ENCODE measurements at places on chromosomes 5 and 9.
A peak's percentile ranks its signal among the peaks of the same experiment; 100 is the strongest.

DNA sequence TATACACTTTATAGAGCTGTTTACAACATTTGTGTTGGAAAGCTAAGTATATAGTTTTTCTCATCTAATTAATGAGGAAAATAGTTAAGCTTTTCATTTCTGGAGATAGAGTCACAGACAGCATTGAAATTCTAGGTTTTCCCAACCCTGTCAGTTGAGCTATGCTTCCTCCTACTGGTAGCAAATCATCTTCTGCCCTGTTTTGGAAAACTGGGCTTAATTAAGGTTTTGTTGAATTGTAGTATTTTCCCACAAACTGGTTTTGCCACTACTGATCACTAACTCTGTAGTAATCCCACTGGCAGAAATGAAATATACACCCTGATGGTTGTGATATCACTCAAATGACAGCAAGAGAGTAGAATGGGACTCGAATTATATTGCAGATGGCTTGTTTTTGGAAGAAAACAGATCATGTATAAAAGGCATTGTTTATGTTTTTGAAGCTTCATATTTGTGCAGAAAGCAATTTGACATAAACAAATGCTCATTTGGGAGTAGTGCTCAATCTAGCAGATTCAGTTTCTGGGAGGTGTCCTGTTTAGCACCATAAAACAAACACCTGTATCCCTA is 46.6 kb downstream of the CD180 start:
- no peak for ATAC-seq

GRCh38 chr5:102867992-102868662 is 113.0 kb downstream of the PAM start:
- no peak for ATAC-seq

- ATAC-seq: no peak
Measured at GRCh38 chr5:3740546-3741373, 145.1 kb downstream of the IRX1 start.

- ATAC-seq: peak; percentile 96
Measured at GRCh38 chr5:142783601-142784341, 13.6 kb downstream of the ARHGAP26 start.

- ATAC-seq: no peak
Measured at GRCh38 chr9:35723908-35724307, 8.1 kb downstream of the TLN1 start.

DNA sequence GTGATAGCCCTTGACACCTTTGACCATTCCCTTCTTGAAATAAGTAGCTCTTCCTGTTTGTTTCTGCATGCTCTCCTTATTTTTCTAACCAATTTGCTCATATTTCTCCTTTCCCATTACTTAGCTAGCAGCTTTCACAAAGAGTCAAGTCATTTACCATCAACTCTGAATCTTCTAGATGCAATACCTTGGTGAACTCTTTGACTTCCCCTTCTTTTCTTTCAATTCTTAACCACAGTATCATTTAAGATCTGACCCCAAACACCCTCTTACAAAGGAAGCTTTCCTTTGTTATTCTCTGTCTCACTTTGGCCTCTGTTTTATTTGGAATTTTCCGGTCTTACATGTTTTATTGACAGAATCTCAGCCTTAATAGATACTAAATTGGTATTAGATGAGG is 14.0 kb downstream of the NFX1 start:
- ATAC-seq: no peak

GRCh38 chr9:121213136-121213806 is 11.6 kb upstream of the RAB14 start:
- ATAC-seq: no peak

DNA sequence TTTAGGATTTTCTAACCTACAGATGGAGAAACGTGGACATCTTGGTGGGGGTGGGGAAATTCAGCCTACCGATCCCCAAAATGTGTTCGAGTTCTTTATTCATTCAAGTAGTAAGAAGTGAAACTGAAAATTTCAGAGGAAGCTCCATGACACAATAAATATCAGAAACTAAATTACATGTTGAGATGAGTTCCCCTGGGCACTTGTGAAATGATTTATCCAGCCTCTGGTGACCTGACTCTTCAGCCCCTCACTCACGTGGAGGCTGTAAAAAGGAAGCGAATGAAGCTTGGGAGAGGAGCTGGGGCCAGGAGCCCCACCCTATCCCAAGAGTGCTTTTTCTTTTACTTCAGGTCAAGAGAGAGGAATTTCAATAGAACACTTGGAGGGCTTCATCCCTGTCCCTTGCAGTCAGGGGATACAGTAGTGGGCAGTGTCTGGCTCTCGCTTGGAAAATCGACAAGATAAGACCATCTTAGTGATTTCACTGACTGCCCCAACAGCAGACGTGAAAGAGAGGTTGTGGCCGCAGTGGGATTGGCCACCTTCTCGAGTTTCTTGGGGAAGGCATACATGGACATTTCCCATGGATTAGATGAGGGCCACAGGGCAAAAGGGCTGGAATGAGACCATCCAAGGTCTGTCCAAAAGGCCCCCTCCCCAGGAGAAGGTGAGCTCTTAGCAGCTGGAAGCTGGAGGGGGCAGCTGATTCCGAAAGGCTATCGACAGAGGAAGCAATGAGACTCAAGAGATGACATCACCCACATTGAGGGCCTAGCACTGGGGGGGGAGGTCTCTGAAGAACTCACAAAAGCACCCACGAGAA is 76.8 kb upstream of the SH3PXD2B start:
- no peak for ATAC-seq

DNA sequence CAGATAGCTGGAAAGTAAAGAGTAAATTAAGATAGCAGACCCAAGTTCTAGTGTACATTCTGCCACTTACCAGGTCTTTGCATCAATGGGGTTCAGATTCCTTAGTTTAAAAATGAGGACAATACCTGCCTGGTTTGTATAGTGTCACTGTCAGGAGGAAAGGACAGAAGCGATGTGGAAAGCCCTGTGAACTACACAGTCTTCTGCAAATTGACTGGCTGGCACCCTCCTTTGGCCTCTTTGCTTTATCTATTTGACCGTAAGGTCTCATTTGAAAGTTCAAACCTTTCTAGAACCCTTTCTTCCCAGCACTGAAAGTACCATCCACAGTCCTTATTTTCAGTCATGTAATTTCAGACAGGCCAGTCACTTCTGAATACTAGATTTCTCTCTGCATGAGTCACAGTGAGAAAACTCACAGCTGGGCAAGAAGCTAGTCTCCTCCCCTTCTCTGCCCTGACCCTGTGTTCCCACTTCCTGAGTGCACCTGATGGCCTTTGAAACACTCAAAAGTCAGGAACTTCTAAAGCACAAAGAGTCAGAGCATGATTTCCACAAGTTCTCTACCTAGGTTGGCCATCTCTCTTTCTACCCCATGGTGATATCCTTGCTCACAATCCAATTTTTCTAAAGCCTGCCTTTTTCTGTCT is 91.3 kb upstream of the RASEF start:
- no peak for ATAC-seq

- ATAC-seq: no peak
Measured at GRCh38 chr5:122170620-122171019, 41.3 kb downstream of the ZNF474 start.

GRCh38 chr9:87557996-87558395 is 60.3 kb downstream of the DAPK1 start:
- ATAC-seq: no peak

- ATAC-seq: no peak
Measured at GRCh38 chr5:65508978-65509377, 27.3 kb upstream of the ADAMTS6 start.

DNA sequence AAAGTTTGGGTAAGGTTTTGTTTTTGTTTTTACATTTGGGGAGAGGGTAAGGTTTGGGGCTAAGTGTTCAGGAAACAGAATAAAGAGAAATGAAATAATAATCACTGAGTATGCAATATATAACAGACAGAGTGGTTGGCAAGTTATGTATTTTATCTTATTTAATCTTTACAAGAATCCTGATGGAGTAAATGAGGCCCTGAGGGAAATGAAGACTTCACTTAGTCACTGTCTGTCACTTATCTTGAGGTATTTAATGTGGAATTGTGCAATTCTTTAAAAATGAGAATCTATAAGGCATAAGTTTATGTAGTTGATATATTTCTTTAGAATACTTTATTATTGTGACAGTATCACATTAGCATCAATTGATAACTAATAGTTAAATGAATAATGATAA is 48.1 kb downstream of the TEK start:
- no peak for ATAC-seq

- ATAC-seq: no peak
Measured at GRCh38 chr9:33661176-33661575, 134.2 kb upstream of the PRSS3 start.

DNA sequence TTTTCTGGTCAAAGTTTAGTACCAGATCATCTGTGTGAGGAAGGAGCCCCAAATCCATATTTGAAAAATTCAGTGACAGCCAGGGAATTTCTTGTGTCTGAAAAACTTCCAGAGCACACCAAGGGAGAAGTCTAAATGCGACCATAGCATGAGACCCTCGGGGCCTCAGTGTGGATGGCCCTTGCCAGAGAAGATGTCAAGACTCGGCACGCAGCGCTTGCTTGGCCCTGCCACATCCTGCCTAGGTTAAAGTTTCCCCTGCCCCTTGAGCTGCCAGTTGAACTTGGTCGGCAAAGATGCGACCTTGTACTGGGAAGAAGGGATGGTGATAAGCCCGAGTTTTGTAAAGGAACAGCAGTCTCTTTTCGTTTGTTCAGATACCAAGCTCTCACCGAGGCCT is 65.8 kb downstream of the IL31RA start:
- ATAC-seq: no peak

DNA sequence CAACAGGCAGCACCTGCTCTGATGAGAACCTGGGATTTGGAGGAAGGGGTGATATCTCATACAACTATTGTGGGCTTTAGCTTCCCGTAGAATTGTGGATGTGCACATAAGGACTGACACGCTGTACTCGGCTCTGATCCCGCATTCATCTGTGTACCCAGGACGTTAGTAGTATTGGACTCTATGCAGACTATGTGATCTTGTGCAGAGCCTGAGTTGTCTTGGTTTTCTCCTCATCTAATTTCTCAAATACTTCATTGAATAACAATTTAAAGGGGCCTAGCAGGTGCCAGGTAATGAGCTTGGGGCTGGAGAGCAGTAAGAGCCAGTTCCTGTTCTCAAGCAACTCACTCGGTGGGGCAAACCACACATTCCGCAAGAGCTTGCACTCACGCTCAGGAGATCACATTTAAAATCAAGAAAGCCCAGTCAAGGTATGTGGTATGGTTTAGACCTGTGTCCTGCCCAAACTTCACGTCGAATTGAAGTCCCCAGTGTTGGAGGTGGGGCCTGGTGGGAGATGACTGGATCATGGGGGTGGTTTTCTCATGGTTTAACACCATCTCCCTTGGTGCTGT is 14.8 kb downstream of the C5orf15 start:
- no peak for ATAC-seq

DNA sequence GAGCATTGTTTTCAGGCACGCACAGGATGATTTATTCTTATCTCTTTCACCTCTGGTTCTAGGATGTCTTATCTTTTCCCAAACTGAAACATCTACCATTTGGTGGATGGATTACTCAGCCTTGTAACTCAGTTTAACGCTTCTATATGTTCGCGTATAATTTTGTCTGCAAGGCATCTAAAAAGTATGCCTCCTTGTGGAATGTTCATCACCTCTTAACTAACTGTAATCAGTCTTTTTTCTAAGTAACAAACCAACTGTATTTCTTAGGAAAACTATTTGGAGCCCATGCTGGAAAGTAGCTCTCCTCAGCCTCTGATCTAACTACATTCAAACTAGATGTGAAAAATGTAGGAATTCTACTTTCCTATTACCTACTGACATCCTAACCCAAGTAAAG is 11.5 kb upstream of the F2RL2 start:
- ATAC-seq: no peak

- ATAC-seq: no peak
Measured at GRCh38 chr5:131550606-131551005, 84.4 kb downstream of the RAPGEF6 start.

GRCh38 chr5:92145852-92146251 is 762.7 kb upstream of the ARRDC3 start:
- no peak for ATAC-seq

- no peak for ATAC-seq
Measured at GRCh38 chr5:150507474-150508276, at the start of gene NDST1. TSS of gene NDST1 (plus strand) at chr5:150508131. CDS start at chr5:150521255, 13,124 bp downstream.

GRCh38 chr5:101728933-101729332 is 567.2 kb downstream of the SLCO4C1 start:
- no peak for ATAC-seq

DNA sequence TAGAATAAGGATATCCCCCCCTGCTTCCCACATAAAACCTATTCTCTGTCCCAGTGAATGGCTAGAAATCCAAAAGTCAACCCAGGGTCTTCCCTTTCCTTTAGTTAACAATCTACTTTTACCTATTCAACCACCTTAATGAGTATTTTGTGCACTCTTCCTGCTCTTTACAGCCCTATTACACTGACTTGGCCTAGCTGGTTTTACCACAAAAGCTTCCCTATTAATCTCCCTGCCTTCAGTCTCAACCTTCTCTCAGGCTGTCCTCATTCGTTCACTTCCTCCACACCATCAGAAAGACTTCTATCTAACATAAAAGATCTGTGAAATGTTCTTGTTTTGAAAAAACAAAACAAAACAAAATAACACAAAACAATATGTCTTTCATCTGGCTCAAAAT is 16.2 kb downstream of the CTNNAL1 start:
- ATAC-seq: no peak

GRCh38 chr5:69231851-69232250 is 2.8 kb upstream of the CDK7 start:
- no peak for ATAC-seq

- ATAC-seq: no peak
Measured at GRCh38 chr9:98491231-98491651, 217.5 kb downstream of the GABBR2 start.

GRCh38 chr5:84411832-84412605 is 27.3 kb upstream of the EDIL3 start:
- ATAC-seq: no peak

DNA sequence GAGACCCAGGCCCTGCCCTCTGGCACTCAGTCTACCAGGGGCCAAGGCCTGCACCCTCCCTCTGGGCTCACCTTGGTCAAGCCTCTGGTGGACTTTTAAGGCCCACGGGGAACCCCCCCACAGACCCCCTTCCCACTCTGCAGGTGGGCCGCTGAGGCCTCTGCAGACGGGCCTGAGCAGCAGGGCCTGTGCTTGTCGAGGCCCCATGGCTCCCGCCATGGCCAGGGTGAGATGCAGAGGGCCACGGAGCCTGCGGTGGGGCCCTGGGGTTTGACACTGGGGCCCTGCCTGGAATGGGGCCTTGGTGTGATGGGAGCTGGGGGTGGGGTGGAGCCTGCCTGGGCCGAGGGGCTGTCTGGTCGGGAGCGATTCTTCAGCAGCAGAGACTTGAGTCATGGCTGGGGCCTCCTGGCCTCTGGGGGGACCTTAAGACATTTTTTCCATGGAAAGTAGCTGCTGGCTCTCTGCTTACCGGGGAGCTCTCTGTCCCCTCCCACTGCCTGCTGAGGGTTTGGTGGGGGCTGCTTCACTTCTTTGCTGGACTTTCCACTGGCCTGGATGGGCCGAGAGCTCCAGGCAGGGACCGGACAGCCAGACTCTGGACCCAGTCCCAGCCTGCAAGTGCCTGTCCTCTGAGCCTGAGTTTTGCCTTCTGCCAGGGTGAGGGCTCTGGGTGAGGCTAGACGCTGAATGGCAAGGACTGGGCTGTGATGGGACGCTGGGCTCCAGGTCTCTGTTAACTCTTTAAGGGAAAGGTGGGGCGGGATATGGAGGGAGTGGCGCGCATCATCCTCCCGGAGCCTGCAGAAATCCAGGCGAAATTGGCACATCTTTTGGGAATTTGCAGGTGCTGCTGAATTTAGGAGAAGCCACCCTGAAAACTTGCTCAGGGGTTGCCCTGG is 132.2 kb downstream of the RXRA start:
- no peak for ATAC-seq

All from activated CD4-positive, CD25-positive, alpha-beta regulatory T cell treated with anti-CD3 and anti-CD28 coated beads, Interleukin-2, amount 50 U/mL, for 24 hours (primary cell).